ENCODE measurements at places on chromosomes 3 and 15.

DNA sequence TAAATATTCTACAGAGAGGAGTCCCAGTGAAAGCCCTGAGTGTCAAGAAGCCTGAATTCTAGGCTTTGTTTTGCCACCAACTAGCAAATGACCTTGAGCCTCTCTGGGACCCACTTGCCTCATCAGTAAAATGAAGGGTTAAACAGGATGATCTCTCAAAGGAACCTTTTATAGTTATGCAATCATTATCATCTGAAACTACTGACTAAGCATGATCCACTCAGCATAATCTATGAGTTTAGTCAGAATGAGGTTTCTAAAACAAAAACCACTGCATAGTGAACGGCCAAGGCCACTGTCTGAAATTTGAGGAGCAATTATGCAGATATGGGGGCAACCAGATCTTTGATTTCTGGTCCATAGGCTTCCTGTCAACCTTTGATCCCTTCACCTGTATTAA is 319.0 kb downstream of the MECOM start:
- no peak for DNase-seq

GRCh38 chr3:184945886-184946625 is 134.1 kb downstream of the VPS8 start:
- no peak for DNase-seq

DNA sequence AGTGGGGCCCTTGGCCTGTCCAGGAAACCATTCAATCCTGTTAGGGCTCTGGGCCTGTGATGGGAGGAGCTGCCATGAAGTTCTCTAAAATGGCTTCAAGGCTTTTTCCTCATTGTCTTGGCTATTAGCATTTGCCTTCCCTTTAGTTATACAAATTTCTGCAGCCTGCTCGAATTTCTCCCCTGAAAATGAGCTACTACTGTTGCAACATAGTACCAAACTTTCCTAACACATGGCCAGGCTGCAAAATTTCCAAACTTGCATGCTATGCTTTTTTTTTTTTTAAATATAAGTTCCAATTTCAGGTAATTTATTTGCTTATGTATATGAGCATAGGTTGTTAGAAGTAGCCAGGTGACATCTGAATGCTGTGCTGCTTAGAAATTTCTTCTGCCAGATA is 560.8 kb upstream of the TBL1XR1 start:
- DNase-seq, result no peak

DNA sequence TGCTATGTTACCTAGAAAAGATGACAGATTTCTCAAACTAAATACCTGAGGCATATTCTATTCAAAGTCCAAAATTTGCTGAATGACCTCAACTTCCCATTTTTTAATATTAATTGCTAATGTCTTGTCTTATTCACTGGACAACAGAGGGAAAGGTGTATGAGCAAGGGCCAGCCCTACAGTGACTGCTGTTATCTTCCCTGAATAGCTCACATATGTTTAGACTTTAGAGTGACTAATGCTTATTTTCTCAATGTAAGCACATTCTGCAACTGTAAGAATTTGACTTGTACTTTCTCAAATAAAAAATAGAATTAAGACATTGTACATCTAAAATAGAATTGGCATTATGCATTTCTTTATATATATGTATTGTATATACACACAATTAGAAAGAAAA is 26.5 kb upstream of the AADACL2 start:
- DNase-seq, result no peak

DNA sequence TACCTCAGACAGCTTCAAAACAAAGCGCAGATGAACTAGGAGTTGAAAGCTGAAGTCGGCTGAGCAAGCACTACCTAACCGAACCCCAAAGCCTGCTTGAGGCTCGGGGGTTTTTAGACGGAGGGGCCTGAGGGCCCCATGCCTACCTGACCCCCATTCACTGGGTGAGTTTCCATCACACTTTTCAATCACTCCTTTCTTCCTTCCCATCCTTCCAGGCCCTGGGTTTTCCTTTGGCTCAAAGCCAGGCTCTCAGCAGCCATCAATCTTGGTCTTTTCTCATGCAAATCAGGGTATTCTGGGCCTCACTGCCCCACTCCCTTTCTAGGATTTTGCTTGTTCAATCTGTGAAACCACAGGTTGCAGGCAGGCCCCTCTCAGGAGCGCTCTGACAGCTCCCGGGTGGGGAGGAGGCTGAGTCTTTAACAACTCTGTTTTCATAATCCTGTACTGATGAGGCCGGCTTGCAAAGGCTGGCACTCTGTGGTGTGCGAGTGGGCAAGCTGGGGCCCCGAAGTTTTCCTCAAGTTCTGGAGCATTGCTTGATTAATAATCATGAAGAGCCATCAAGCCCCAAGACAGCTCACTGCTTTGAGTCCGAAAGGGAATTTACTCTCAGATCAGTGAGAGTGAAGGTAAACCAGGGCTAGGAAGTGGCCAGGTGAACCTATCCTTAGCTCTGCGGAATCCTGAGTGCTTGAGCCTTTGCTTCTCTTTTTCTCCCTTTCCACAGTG is 97.6 kb downstream of the FRMD4B start:
- DNase-seq, result no peak

- peak; percentile 32 for DNase-seq
These were observed 210.4 kb downstream of the TP63 start for GRCh38 chr3:189841473-189842205.

GRCh38 chr15:43434446-43434845 is 58.5 kb downstream of the TP53BP1 start:
- DNase-seq, result no peak

DNA sequence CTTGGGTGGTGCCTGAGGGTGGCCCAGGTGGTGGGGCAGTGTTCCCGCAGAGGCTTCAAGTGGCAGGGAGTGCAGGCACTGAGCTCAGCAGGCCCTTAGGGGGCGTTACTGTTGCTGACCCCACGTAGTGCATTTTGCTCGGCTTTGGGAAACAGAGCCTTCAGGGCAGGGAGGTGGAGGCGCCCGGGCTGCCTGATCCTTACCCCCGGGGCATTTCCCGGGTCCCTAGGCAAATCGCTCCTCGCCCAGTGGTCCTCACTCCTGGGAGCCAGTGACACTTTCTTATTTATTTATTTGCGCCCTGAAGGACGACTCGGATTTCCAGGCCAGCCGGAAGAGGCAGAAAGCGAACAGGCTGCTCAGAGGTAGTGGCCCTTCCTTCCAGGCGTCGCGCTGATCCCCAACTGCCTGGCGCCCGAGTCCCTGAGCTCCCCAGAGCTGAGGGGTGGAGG is 10.1 kb upstream of the FOXB1 start:
- DNase-seq, result no peak

GRCh38 chr15:66724732-66725463 is 22.9 kb downstream of the SMAD6 start:
- DNase-seq, result no peak
